ENCODE measurements at places on chromosomes 5 and 9.

DNA sequence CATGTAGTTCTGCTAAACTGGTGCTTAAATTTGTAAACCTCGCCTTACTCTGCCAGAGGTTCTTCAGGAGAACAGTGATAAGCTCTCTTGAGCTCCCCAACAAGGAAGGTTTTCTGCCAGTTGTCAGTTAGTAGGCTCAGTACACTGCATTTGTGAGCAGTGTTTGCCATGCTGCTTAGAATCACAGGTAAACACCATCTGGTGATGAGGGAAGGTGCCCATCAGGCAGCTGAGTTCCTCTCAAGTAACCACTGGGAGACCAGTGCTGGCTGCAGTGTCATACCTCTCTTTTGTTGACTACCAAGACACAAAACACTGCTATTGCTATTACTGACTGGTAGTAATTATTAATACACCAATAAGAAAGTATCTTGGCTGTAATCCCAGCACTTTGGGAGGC, 186.2 kb upstream of the OTULINL start:
- no peak for DNase-seq

DNA sequence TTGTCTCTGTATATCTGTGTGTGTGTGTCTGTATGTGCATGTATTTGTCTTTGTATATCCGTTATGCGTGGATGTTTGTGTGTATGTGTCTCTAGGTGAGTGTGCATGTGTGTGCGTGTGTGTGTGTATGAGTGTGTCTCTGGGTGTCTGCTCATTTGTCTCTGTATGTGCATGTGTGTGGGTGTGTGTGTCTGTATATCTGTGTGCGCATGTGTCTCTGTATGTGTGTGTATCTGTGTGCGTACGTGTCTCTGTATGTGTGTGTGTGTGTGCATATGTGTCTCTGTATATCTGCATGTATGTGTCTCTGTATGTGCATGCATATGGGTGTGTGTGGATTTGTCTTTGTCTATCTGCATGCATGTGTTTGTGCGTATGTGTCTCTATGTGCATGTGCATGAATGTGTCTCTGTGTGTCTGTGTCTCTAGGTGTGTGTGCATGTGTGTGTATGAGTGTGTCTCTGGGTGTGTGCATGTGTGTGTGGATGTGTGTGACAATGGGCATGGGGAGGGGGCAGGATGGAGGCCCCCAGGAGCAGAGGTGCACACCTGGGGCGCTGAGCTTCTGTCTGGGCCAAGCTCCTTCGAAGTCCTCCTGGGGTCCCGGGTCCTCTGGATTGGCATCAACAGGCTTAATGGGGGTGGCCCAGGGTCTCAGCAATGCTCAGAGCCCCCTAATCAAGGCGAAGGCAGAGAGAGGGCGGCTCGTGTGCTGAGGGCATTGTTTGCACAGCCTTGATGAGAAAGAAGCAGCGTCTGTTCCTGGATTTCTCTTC, 373.4 kb upstream of the IRX4 start:
- no peak for DNase-seq

GRCh38 chr9:97928986-97929604, 6.8 kb upstream of the TRMO start:
- no peak for DNase-seq

GRCh38 chr9:87354147-87354546, 143.5 kb upstream of the DAPK1 start:
- no peak for DNase-seq

GRCh38 chr5:32013658-32014057, 160.5 kb downstream of the GOLPH3 start:
- DNase-seq: no peak

GRCh38 chr5:175689147-175689991, 31.5 kb downstream of the HRH2 start:
- no peak for DNase-seq

DNA sequence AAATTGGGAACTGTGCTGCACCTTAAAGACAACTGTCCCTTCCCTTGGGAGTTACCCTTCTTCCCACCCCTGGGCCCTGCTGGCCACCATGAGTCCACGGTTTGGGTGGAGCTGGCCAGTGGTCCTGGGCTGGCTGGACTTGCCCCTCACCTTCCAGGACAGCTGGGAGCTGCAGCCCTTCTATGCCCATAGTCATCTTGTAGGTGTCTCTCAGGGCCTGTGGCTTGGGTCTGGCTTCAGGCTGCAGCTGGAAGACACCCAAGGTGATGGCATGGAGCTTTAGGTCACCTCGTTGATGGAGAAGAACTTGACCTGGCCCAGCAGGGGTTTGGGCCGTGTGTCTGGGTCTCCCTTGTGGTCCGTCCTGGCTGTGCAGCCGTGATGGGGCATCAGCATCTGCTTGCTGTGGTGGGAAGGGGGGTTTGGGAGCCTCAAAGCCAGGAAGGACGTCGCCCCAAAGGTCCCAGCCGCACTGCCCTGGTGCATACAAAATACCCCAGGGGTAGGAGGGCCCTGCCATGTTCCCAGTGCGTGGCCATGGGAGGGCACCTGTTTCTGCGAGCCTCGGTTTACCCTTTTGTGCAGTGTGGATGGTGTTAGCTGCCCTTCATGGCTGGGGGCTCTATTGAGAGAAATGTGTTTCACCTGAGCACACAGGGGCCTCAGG, 8.9 kb downstream of the WNK2 start:
- no peak for DNase-seq

- no peak for DNase-seq
These were observed 412.9 kb upstream of the CCNH start for GRCh38 chr5:87825583-87825982.

DNA sequence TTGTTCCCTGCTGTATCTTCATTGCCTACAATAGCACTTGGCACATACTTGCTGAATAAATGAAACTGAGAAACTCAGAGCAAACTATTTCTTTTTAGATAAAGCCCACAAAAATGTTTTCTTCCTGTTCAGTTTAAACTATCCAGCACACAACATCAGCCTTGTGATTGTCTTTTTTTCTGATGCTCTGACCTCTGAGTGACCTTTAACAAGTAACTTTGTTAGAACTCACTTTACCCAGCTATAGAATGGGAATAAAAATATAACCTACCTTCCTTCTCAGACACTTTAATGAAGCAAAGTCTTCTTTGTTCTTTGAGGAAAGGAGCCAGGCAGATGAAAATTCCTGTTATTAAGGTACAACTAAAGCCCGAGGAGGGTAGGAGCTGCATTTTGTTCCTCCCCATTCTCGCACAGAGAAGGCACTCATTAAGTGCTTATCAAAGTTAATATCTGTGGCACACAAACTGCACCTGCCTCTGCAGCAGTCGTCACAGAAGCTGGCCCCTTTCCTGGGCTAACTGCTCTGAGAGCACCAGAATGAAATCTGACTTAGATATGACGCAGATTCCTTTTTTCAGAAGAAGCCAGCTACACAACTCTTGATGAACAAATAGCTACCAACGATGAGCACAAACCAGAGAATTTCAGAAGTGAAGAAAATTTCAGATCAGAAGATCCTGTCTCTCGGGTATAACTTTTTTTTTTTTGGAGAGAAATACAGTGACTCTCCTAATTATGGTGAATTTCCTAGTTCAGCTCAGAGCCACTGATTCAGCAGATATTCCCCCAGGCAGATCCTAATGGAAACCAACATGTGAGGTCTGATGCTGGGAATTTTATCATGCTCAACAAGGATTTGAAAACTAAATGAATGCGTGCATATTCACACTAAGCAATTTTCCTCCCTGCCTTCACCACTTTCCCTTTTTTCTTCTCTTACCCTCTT, 31.0 kb upstream of the NR3C1 start:
- DNase-seq: no peak

DNA sequence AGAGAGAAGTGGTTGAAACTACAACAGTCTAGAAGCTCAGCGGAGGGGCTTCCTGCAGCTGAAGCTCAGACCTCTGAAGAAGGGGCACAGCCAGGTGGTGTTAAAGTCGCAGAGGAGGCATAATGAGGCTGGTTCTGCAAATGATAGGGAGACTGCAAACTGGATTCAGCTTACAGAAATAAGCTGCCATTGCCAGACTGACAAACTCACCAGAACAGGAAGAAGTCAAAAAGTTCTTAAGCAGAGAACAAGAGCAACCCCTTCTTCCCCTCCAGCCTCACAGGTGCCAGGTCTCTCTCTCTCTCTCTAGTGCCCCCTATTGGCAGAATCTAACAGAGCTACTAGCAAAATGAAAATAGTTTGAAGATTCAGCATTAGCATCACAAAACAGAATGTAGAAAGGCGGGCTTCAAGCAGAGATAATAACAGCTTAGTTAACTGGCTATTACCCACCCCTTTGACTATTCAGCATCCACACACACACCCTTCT, 76.7 kb downstream of the GRAMD2B start:
- peak; percentile 58 for DNase-seq

DNA sequence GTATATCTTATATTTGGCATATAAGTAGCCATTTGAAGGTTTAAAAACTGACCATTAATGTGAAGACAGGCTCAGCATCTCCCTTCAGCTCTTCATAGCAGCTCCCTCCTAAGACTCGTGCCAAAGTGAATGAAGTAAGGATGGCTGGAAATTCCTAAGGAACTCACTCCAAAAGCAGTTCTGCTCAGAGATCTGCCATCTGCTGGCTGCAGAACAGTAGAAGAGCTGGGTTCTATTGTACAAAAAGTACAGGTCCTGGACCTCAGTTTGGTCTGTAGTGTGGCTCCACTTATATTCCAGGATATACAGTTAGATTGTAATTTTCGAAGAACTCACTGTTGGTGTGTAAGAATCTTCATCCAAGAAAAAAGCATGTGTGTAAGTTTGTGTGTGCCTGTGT, 104.9 kb upstream of the RUSC2 start:
- DNase-seq: peak; percentile 85

GRCh38 chr9:4328723-4329122, 28.9 kb upstream of the GLIS3 start:
- no peak for DNase-seq

DNA sequence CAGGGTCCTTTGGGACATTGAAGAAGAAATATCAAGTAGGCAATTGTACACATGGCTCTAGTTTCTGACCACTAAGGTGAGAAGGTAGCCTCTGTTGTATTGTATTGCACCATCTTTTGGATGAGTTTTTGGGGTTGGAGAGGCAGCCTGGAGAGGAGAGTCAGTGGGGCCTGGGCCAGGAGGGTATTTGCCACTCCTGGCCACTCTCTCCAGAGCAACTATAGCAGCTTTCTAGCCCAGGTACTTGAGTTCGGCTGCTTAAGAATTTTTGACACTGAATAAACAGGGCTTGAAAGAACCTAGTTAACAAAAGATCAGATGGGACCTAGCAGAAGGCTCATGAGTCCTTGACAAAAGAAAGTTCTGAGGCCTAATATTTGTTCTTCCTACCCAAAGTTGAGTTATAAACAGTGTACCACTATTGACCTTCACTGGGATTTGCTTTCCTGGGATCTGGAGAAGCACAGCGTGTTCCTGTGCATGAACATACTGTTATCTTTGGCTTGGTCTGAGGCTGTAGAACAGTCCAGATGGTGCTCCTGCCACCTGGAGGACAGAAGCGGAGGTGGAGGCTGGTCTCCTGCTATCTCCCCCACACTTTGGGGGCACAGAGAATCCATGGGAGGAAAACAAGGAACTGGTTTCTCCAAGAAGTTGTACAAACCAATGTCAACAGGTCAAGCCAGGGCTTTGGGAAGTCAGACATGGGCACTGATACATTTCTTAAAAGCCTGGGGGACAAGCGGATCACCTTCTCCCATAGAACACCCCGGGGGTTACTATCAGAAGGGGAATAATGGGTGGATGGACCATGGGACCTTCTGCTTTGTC, 110.4 kb upstream of the LIFR start:
- peak; percentile 87 for DNase-seq

DNA sequence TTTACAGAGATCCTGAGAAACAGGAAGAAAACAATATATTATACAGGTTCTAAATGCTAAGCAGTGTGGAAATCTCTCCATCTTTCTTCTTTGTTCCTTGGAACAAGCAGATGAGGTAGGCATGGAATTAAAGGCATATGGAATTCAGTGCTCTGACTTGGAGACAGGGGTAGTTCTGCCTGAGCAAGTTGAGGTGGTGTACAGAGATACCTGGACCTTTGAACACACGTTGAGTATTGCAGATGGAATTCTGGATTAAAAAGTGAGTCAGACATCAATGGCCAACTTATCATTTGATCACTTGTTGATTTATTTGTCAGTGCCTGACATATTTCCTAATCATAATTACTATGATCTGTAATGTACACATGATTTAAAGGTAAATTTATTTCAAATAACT, 293.9 kb upstream of the IRX4 start:
- DNase-seq: no peak

- no peak for DNase-seq
These were observed 52.5 kb upstream of the GGTA1 start for GRCh38 chr9:121551985-121552753.

GRCh38 chr5:40365342-40366330, 314.1 kb upstream of the PTGER4 start:
- DNase-seq: no peak

- DNase-seq: peak; percentile 35
These were observed 65.8 kb downstream of the MTX3 start for GRCh38 chr5:79924936-79925893.

DNA sequence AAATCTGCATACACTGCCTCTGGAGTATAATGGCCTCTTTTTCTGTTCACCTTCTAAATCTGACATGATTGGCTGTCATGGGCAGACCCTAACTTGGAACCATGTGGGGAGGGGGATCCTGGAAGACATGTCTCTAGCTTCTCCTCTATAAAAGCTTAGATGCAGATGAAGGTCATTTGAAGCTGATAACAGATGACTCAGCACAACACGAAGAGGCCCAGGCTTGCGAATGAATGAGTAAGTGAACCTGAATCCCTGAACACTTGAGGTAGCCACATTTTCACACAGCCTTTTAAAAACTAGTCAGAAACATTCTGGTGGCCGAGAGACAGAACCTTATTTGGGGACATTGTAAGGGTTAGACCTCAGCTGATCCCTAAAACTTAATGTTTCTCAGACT, 282.6 kb downstream of the ELAVL2 start:
- no peak for DNase-seq

DNA sequence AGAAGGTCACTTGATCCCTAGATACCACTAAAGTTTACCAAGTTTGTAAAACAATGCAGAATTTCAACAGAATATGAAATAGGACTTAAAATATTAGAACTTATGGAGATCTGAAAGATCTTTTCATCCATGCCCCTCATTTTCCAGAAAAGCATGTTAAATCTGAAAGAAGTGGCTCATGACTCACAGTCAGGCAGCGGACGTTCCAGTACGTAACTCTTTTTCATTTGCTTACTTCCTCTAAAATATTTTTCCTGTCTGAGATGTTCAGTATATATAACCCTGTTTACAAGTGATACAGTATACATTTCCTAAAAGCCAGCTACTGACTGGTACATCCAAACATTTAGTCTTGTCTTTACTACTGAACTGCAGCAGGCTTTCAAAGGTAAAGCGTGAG, 22.3 kb downstream of the FBXW2 start:
- no peak for DNase-seq

DNA sequence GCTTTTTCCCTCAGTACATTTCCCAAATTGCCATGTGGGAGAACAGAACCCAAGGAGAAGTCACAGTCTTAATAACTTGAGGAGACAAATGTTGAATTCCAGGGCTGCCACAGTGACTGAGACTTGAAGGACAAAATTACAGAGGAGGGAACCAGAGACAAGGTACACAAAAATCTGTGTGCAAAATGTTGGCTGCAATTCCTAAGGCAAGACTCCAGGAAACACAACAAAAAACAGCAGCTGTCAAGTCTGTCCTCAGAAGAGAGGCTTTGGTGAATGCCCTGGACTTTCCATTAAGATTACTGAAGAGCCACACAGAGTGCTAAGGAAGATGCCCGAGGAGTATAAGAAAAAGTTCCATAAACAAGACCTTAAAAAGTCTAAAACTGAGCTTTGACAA, 21.1 kb downstream of the AP3B1 start:
- DNase-seq: no peak

All from choroid plexus epithelial cell (primary cell).